ENCODE measurements at places on chromosomes 13 and 19.

GRCh38 chr13:59270327-59270726, 893.4 kb downstream of the DIAPH3 start:
- DNase-seq, result no peak

GRCh38 chr19:47407417-47407774, 11.9 kb downstream of the MEIS3 start:
- no peak for DNase-seq

DNA sequence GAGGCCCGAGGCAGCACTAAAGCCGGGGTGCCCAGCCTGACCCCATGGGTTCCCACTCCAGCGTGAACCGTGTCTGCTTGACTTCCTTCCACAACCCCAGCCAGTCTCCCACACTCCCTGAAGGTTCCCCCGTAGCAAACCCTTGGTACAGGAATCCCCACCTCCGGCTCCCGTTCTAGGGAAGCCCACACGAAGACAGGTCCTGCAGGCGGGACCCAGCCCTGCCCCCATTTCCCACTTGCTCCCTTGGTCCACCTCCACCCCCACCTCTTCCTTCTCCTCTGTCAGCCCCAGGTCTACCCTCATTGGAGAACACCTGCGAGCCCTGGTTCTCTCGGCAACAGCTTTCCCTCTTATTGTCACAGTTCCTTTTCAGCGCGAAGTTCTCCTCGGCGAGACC, 23.9 kb downstream of the C19orf81 start:
- no peak for DNase-seq

GRCh38 chr19:40612831-40613689, 11.9 kb downstream of the LTBP4 start:
- DNase-seq, result peak; percentile 63

- DNase-seq, result no peak
Measured at GRCh38 chr13:44514278-44514677, 61.9 kb downstream of the TSC22D1 start.
